Activated CD4-positive, alpha-beta T cell treated with anti-CD3 and anti-CD28 coated beads, Interleukin-2, Interleukin-4, amounts not matched to agents 100 ng/mL and 50 ng/mL, durations not matched to agents 16 hours and 8 hours (primary cell): ENCODE measurements at places on chromosomes 3 and 15.

- peak; percentile 12 for DNase-seq
These were observed 209.2 kb upstream of the ZPLD1 start for GRCh38 chr3:102225407-102226132.

DNA sequence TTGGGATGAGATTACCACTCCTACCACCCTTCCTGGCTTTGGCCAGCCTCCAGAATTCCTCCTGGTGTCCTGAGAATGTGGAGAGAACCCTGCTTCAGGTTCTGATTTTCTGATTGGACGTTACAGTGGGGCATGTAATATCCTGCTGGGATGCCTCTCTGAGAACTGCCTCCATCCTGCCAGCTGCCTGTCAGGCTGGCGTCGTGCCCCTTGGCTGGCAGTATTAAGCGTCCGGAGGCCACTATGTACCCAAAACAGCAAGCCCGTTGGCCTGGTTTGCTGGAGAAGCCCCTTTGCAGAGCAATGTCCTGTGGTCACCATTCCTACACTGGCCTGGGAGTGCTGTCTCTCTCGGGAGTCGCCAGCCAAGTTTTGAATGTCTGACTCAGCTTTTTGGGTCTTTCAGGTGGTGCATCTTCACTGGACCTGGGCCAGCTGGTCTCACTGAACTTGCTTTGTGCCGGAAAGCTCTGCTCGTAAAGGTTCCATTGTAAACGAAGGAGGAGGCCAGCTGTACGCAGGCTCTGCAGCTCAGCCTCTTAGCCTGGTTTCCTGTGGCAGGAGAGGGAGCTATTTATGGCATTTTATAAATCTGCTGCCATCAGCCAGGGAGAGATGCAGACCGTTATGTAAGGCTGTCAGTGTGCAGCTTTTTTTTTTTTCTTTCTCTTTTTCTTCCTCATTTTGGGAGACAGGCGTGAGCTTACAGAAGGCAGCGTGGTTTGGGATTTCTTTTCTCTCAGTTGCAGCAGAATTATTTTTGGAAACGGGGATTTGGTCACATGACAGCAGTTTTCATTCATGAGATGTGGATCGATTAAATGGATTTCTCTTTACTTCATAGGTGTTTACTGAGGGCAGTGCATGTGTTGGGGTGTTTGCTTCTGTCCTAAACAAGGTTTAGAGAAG is 19.0 kb upstream of the TRAK1 start:
- DNase-seq: no peak

DNA sequence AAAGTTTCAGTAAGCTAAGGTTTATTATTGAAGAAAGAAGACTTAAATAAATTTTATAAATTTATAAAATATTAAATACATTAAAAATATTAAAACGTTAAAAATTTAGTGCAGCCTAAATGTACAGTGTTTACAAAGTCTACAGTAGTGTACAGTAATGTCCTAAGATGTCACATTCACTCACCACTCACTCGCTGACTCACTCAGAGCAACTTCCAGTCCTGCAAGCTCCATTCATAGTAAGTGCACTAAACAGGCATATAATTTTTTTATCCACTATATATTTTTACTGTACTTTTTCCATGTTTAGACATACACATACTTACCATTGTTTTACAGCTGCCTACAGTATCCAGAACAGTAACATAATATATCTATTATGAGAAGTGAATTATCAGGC is 51.5 kb downstream of the TJP1 start:
- DNase-seq: no peak

- no peak for DNase-seq
These were observed 12.8 kb upstream of the MEX3B start for GRCh38 chr15:82058517-82059204.
